CD4-positive, alpha-beta T cell treated with Interleukin-2 at 100 ng/mL for 4 hours (primary cell): ENCODE measurements at places on chromosomes 5 and 9.

DNA sequence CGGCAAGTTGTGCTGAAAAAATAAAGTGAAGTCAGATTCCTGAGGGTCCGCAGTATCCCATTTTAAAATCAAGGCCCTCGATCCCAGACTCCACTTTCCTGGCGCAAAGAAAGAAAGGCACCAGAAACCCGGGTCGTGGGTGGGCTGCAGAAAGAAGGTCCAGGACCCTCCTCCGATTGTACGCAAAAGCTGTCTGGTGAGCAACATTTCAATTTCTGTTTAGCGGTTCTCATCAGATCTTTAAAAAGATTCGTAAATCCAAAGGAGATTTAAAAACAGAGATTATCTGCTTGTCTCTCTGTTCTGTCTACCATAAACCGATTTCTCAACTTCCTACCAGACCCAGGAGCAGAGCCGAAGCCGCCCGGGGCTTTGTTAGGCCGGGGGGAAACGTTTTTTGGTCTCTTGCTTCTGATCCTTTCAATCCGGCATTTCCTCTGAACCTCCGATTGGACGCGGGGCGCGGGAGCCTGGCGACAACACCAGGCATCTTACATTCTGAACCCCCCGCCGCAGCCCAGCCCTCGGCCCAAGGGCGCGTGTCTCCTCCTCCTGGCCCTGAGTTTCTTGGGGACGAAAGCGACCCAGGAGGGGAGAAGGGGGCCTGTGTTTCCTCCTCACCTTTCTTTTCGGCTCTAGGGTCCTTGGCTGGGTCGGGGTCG is 746 bp downstream of the NKX2-5 start:
- DNase-seq, result no peak

DNA sequence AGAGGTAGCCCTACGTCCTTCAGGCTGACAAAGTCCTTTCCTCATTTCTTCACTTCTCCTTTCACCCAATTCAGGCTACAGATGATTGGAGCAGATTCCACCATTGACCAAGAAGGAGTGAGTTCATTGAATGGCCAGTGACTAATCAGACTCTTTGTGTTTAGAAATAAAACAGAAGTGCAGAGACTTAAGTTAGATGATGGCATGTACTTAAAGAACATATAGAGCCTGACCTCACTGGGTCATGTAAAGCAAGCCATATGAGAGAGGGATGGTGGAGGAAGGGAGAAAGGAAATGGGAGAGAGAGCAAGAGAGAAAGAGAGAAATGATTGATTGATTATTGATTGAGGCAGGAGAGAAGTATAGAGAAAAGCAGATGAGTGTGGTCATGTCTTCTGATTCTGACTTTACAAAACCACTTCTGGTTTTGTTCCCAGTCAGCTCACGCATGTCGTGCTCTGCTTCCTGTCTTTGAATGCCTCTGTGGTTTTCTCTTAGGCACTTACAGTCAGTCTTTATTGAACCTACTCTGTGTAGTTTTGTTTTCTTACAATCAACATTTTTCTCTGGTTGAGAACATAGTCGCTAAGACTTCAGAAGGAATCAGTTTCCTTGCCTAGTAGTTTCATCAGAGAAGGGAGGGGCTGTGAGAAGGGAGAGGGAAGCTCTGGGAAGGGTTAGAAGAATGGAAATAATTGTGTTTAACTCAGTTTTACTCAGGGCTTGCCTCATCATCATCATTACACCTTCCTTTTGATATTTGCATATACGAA is 149.2 kb upstream of the KLF9 start:
- DNase-seq, result peak; percentile 52

DNA sequence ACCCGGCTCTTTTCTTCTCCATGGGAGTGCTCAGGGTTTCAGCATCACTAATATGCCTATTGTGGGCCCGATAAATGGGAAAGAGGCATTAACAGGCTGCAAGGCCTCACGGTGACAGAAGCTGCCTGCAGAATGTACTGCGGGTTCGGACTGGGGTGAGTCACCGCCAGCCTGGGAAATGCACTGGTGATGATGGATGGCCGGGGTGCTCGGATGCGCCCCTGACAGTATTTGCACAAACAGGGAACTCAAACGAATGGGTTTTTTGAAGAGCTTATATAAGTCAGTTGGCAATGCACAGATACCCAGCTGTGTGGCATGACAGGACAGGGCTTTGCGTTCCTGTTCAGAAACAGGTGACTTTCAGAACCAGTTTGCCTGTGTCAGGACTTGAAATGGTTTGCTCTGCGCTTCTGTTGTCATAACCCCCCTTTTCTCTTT is 42.0 kb upstream of the PITX1 start:
- DNase-seq, result no peak

GRCh38 chr5:88820581-88820980 is 62.4 kb downstream of the MEF2C start:
- no peak for DNase-seq

- DNase-seq, result no peak
Observed at GRCh38 chr5:15256485-15256884, 243.5 kb upstream of the FBXL7 start.

DNA sequence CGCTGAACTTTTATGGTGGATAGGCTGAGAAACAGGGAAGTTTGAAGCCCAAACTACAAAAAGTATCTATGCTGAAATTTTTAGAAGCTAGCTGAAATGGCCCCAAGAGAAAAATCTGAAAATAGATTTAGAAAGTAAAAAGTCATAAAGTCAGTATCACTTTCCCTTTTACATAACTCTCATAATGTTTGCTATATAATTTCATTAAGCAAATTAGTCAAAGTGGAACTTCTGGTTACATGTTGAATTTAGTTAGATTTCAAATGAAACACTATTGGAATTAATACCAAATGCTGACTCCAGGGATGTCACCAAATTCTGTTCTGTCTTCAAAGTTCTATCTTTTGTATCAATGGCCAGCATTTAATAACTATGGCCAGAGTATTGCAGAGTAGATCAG is 126.9 kb downstream of the TTC39B start:
- DNase-seq, result no peak

GRCh38 chr5:123367739-123368138 is 55.5 kb downstream of the CEP120 start:
- peak; percentile 1 for DNase-seq

DNA sequence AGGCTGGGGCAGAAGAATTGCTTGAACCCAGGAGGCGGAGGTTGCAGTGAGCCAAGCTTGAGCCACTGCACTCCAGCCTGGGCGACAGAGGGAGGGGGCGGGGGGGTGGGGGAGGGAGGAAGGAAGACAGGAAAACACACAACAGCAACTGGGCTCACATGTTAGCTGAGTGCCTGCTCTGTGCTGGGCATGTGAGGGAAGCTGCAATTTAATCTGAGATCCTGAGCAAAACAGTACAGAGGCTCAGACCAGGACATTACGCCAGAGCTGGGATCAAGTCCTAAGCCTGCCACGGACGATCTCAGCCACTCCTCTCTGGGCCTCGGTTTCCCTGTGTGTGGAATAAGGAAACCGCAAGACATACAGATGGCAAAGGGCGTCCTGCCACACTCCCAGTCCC is 119.1 kb downstream of the VAV2 start:
- no peak for DNase-seq

- no peak for DNase-seq
Observed at GRCh38 chr5:151550146-151550545, 41.0 kb downstream of the FAT2 start.

DNA sequence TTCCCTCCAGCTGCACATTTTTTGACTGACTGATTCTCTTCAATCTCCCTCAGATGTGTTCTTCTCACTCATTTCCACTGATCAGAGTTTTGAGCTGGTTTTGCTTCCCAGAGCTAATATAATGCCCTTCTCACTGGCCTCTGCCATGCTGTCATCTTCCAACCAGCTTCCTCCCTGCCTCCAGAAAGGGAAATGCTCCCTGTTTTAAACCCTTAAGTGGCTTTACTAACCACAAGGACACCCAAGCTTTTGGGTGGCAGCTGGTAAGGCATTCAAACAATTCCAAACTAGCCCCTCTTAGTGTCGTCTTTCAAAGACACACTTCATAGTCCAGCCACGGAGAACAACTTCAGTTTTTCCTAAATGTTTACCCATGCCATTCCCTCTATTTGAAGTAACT is 172.5 kb downstream of the CRB2 start:
- no peak for DNase-seq

- no peak for DNase-seq
Observed at GRCh38 chr5:37120270-37120669, 128.9 kb downstream of the CPLANE1 start.

GRCh38 chr5:106408141-106408540 is 1262.6 kb downstream of the EFNA5 start:
- no peak for DNase-seq

- no peak for DNase-seq
Observed at GRCh38 chr9:17083258-17083657, 51.6 kb upstream of the CNTLN start.

DNA sequence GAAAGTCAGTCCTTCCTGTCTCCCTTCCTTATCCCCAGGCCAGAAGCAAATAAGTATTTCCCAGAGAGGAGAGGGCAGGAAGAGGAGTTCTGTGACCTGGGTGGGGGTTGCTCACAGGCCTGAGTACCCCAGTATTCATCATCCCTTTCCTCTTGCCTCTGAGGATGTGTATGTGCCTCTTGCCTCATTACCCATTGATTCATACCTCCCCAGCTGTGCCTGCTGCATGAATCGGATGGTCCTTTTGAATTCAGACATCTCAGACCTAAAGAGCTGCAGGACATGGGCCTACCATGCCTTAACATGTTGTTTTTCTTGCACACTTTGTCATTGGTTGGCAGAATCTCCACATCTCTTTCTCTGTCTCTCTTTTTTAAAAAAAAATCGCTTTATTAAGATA is 112.8 kb upstream of the SHB start:
- no peak for DNase-seq

GRCh38 chr9:34163434-34163833 is 15.4 kb upstream of the UBAP1 start:
- DNase-seq, result no peak

DNA sequence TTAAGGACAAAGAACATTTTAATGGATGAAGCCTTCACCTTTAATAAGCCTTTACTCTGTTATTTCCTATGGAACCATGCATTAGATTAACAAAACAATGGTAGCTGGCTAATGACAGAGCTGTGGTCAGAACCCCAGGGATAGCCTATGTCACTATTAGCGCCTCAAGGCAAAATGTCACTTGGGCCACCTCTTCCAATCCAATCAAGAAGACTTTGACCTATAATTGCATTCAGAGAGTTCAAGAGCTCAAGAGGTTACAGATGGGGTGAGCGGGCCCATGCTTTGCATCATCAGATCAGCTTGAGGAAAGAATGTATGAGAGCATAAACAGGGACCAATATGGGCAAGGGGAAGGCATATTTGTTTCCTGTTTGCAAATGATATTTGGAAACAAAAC is 425.1 kb downstream of the ARHGEF28 start:
- DNase-seq, result no peak

- DNase-seq, result no peak
Observed at GRCh38 chr5:9557696-9558095, 11.8 kb upstream of the SEMA5A start.

GRCh38 chr9:83281306-83282255 is 218.6 kb upstream of the RASEF start:
- no peak for DNase-seq

- DNase-seq, result no peak
Observed at GRCh38 chr5:2272755-2273154, 390.0 kb upstream of the IRX4 start.

DNA sequence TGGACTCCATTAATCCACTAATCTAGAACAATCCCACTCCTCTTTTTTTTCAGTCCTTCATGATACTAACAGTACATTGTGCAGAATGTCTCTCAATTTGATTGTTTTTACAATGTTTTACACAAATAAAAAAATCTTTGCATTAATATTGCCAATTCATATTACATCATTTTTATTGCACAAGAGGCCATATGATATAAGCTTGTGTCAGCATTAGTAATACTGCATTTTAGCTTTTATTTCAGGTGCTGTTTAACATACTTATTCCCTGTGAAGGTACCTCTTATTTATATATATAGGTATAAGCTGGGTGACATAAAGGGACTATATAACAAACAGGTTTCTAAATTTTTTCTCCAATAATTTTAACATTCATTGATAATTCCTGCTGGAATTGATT is 737.4 kb downstream of the DNAH5 start:
- no peak for DNase-seq

DNA sequence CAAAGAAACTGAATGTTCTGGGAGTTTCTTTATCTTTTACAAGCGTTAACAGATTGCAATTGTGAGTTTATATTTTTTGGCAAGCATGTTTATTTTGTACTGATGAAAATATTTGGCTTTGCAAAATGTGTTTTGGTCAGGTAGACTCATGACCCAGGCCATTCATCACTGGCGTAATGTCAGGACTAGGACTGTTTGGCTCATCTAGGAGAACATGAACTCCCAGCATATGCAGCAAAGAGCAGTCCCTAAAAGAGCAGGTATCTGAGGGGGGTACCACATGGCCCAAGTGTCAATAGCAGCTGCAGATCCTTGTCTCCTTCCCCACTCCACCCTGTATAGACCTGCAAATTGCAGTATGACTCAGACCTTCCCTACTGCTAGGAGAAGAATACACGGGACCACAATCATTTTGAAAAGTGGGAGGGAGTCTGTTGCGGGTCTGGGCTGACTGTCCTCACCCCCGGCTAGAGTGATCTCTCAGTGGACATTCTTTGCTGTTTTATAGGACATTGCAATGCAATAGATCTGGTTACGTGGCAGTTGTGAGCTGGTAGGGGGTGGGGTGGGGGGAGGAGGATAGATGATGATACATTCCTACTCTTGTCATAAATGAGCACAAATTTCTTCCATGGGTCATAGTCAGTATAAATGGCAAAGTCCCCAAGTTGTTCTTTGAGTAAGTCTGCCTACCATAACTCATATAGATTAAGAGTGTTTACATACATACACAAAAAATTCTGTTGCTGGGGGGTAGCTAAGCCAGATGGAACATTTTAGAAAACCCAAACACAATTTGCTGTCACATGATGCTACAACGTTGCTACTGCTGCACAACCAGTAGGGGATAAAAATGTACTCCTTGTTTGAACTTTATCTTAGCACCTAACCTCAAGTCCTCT is 20.8 kb upstream of the SNCAIP start:
- no peak for DNase-seq

DNA sequence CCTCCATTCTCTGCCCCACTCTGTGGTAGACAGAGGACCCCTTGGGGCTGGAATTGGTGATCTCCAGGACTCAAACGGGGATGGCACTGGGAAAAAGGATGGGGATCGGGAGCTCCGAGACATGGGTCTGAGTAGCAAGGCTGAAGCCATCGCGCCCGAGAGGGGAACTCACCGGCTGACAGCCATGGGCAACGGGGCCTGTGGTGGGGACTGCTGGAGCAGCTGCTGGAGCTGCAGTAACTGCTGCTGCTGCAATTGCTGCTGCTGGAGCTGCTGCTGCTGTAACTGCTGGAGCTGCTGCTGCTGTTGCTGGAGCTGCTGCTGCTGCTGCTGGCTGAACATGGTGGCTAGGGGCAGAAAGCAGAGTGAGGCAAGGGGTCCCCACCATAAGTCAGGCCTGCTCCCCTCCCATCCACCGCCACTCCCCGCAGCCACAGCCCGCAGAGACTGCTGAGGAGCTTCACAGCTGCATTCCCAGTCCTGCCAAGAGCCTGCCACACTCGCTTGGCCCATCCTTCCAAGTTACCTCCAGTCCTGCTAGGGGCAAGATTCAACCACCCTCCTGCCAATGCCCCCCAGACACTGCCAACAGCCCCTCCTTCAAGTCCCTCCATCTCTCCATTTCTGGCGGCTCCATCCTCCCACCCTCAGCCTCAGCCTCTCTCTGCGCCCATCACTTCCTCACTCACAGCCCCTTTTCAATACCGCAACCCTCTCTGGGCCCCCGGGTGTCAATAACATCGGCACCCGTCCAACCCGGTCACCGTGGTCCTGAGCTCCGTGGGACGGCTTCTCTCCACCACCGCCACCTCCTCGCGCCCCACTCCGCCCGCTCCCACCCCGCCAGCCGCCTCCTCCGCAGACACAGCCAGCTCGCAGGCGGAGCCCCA is 611 bp downstream of the CIZ1 start:
- DNase-seq, result no peak

GRCh38 chr5:30981576-30981975 is 211.9 kb upstream of the CDH6 start:
- no peak for DNase-seq
